Activated T-cell treated with anti-CD3 and anti-CD28 coated beads for 4 hours (primary cell): ENCODE measurements at places on chromosomes 6 and 20.

DNA sequence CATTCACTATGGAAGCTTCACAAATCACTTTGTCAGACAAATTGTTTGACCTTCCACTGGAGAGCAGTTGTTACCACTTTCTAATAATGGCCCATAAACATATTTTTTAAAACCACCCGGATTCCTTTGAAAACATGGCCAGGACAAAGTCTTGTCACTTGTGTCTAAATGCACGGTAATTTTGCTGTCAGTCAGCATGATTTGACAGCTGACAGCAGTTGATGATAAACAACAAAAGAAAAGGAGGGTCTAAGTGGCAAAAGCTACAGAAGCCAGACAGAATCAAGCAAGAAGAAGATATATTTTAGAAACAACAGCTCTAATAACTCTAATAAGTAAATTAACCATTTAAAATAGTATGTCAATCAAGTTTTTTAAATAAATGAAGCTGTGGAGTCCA is 27.7 kb upstream of the CARMIL1 start:
- no peak for DNase-seq

- DNase-seq: no peak
Observed at GRCh38 chr20:52342913-52343312, 151.3 kb upstream of the ZFP64 start.

- DNase-seq: no peak
Observed at GRCh38 chr6:14921878-14922671, 323.8 kb upstream of the JARID2 start.

GRCh38 chr6:20353134-20353533 is 48.5 kb upstream of the E2F3 start:
- DNase-seq: no peak

DNA sequence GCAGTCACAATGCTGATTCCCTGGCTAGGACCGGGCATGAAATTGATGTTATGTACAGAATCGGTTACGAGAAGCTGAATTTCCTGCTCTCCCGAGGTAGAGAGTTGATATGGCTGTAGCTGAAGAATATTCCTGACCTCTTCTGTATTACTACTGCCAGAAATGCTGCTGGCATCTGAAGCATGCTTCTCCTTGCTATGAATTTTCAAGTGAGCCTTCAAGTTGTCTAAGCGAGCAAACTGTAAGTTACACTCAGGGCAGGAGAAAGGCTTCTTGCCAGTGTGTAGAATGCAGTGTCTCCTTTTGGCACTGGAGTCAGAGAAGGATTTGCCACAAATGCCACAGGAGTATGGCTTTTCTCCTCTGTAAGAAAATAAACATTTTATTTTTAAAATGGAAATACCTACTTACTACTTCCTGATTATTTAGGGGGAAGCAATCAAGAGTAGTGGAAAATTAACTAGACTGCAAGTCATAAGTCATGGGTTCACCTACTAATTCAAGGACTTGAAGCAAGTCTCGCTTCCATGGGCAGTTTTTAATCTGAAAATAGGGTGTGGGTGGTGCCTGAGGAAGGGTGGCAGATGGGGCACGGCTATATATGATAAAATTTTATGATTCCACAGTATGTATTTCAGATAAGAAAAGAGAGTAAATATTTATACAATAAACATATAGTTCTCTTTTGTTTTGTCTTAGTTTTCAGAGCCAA is 10.8 kb upstream of the MICAL1 start:
- DNase-seq: no peak

- DNase-seq: no peak
Observed at GRCh38 chr6:111294374-111294967, 188.5 kb downstream of the REV3L start.

DNA sequence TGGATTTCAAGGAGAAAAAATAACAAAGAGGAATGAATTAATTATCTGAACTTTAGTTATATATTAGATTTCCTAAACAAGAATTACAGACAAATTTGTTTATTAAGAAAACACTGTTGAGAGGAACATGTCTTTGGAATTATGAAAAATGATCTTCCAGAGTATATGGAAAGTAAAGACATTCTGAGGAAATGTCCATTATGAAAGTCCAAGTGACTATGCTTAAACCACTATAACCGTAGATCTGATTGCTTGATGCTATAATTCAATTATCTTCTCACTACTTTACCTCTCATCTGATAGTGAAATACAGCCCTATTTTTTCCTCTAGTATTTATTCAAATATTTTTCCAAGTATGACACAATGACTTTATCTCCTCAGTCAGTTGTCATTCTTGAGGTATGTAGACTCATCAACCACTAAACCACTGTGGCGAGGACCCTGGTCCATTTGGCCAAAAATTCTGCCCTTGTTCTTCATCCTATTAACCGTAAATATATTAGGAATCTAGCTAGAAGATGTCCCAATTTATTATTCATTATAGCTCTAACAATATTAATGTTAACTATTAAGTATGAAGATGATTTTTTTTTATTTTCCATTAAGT is 37.3 kb upstream of the AHI1 start:
- no peak for DNase-seq

DNA sequence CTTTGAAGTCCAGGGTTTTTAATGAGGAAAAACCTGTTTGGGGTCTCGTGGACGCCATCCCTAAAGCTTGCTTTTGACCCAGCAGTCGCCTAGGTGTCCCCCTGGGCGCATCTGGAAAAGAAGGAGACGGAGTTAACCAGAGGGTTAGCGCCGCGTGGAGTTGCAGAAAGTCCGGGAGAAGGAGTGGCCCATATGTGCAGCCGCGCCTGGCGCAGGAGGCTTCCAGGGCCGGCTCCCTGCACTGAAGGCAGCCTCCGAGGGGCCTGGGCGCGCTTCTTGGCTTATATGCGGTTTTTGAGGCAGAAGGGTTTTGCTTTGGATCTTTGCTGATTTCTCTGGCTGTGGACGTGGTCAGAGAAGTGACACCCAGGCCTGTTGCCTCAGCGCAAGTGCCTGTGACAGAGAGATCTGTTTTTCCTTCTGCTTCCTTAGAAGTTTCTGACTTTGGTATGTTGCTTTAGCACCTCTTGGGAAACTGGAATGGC is 987 bp downstream of the TMEM181 start:
- DNase-seq: no peak

- DNase-seq: no peak
Observed at GRCh38 chr6:134289204-134289575, 28.7 kb downstream of the SGK1 start.
